ENCODE measurements at places on chromosomes 4 and X. TPM values are rescaled to one million over a fixed set of nuclear protein-coding genes. Genes with fewer than 3 reads are reported as not detected.
A peak's percentile ranks its signal among the peaks of the same experiment; 100 is the strongest.

DNA sequence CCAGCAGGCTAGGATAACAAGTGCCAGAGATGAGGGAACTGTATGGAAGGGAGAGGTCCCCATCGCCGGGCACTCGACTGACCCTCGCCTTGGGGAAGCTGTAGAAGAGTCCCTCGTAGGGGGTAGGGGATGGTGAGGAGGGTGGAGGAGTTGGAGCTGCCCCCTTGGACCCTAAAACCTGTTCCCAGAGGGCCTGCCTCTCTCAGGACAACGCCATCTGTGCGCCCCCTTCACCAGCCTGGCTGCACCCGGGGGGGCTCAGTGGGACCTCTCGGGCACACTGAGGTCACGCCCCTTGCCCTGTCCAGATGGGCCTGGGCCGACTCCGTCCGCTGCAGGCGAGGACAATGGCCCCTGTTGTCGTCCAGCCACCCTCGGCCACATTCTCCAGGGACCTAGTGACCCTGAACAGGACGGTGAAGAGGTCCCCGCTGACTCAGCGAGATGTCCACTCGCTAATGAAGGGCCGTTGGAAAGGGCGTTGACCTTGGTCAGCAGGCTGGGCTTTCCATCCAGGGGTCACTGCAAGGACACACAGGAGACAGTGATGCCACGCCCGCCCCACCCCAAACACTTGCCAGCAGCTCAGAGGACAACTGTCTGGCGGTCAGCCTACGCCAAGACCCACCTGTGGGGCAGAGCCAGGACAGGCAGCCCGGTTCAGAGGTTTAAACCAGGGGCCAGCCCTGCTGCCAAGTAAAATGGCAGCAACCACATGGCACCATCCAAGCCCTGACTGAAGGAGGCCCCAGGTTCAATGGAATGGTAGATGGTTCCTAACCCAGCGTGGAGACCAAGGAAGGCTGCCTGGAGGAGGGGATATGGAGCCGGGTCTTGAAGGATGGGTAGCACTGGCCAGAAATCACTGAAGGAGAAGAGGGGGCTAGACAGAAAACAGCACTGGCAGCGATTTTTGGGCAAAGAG is 51.2 kb downstream of the HMX1 start:
- DNase-seq = no peak

DNA sequence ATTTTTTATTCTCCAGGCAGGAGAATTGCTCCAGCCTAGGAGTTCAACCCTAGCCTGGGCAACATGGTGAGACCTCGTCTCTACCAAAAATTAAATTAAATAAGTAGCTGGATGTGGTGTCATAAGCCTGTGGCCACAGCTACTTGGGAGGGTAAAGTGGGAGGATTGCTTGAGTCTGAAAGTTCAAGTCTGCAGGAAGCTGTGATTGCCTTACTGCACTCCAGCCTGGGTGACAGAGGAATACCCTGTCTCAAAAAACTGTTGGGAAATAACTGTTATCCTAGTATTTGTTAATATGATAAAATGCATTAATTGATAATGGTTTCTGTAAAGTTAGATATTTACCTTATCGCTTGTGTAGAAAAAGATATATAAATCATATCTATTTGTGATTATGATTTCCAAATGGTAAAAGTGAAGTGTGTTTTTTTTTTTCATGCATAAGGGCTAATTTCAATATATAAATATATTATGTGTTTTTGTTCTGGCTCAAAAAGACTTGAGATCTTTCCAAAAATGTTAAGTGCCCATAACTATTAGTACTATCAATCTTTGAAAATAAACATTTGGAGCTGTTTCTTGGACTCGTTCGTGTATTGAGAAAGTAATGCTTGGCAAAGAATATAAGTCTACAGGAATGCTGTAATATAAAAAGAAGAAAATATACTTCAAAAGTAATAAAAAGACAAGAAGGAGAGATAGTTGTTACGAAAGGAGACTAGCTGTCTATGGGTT is 396.6 kb downstream of the ADGRL3 start:
- no peak for DNase-seq

GRCh38 chr4:78885598-78885997 is 53.6 kb downstream of the PAQR3 start:
- no peak for DNase-seq

The MID2 gene
- polyA plus RNA-seq = 11.6 TPM

DNA sequence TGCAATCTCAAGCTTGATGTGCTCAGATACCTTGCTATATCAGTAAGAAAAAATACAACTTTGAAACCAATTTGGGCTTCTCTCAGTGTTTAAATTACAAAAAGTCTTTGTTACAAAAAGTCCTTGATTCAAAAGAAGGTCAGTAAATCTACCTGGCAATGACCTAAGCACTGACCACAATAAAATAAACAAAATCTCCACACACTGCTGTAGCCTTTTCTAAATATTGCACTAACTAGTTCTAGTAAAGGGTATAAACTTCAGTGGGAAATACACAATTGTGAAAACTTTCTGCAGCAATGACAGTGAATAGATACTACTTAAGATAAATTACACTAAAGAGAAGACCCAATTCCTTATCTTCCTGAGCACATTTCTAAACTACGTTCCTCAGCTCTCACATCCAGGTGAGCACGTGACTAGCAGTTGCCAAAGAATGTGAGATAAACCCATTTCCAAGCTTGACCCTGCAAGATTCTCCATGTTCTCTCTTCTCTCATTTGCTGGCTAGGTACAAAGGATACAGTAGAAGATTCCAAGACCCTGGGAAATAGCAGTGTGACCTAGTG is 81.4 kb upstream of the GPR34 start:
- DNase-seq = no peak

The ARSD gene
- polyA plus RNA-seq = 58.8 TPM

GRCh38 chr4:30718021-30718542 is 2.1 kb upstream of the PCDH7 start:
- peak; percentile 60 for DNase-seq

The CSAG3 gene
- not detected for polyA plus RNA-seq

DNA sequence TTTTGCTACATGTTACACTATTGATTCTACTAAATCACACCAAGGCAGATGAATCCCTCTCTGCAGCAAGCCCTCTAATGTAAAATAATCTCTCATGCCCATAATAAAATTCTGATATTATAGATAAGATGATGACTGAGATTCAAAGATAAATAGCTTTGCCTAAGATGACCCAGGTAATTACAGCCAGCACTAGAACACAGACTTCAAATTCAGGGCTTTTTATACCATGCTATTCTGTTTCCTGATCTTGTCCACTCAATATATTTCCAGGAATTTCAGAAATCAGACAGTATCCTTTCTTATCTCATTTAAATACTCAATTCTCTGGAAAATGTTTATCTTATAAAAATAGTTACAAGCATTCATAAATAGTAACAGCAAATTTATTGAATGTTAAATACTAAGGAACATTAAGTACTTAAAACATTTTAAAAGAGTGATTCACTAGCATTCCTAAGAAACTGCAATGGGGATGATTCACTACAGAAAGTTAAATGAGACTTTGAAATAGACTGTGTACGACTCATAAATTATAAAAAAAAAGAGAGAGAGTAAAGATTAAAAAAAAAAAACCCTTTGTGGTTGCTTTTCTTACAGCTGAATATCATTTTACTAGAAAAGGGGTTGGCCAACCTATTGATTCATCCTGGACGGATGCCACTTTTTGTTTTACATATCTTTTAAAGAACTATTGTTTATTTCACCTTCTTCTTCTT is 45.8 kb upstream of the IL21 start:
- DNase-seq = no peak

GRCh38 chr4:102824398-102824797 is 3.0 kb downstream of the UBE2D3 start:
- no peak for DNase-seq

DNA sequence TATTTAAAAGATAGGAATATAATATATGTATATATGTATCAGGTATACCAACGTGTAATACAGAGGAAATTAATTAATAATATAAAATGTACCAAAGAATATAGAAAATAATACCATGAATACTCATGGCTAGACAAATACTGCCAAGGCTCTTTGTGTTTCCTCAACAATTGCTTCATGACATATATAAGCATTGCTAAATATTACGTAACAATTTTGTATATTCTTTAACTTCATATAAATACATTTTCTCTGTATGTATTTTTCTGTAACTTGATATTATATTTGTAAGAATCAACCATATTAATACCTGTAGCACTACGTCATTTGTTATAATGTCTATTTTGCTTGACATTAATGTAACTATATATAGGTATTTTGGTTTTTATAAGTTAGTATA is 104.0 kb downstream of the CEP44 start:
- DNase-seq = no peak

The MAGEC1 gene
- not detected for polyA plus RNA-seq
